Fibroblast of upper back skin (primary cell): ENCODE measurements at places on chromosomes 13 and 19.

DNA sequence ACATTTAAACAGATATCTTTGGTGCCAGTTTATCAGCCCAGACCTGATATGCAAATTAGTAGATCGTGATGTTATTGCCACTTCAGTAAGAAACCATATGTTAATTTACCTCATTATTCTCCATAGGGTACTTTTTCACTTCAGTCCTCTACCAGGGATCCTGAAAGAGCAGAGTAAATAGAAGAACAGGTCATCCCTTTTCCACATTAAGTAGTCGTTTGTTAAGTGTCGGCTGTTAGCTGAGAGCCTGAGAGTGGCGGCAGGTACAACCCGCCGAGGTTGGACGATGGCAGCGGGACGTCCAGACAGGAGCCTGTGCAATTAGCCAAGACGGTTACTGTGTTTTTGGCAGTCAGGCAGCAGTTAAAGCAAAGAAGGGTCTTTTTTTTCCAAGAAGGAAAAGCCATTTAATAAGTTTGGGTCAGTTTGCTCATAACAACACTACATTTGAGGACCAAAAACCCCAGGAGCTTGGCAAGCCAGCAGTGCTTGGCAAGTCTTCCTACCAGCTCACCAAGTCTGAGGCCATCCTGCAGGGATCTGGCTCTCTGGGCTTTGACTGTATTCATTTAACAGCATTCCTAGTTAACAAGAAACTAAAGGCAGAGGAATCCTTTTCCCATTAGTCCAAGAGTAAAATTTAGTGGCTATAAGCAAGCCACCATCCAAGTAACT lies 231.8 kb downstream of the SHISA2 start:
- no peak for DNase-seq

GRCh38 chr13:102903659-102904407 lies 58.0 kb downstream of the ERCC5 start:
- no peak for DNase-seq

DNA sequence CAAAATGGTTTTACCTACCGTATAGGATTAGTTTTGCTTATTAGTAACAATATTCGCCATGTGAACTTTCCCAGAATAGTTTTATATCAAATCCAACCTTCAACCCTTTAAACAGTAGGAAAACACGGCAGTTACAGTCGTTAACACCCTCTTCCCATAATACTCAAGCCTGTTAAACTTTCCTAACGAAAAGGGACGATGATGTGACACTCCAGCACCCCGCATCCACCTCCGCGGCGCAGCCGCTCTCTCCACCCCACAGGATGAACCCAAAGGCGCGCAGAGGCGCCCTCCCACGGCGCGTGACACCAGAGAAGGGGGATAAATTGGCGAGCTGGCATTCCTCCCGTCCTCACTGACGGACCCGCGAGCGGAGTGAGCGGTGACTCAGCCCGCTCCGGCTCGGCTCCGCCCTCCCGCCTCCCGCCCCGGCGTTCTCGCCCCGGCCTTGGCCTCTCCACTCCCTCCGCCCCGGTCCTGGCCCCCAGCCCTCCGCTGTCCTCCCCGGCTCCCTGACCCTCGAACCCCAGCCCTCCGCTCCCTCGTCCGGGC lies 665 bp downstream of the TUBGCP3 start:
- peak; percentile 89 for DNase-seq

DNA sequence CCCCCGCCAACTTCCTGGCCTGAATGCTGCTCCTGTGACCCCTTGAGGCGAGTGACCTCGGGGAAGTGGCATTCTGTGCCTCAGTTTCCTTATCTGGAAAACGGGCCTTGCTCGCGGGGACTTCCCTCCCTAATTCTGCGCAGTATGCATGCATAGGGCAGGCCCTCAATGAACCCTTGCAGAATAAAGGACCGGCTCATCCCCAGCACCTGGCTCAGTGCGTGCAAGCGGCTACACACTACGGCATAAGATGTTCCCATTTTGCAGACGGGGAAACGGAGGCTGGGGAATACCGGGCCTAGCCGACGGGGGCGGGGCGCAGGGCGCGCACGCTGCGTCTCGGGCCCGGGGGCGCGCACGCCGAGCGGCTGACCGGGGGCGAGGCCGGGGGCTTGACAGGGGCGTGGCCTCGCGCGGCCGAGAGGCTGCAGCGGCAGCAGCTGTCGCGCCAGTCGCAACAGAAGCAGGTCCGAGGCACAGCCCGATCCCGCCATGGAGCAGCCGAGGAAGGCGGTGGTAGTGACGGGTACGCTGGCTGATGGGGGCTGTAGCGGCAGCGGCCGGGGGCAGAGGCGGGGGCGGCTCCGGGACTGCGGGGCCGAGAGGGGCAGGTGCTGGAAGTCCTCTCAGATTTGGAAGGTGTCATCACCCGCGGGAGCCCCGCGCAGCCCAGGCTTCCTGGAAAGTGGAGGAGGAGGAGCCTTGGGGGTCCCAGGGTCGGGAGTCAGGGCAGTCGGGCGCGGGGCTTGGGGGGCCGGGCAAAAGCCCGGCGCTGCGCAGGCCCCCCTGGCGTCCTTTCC lies at the start of gene PGPEP1:
Gene PGPEP1, plus strand, starts transcription at position 409 of the 800 bp plus-strand sequence. Its CDS starts 84 bp downstream, at position 493.
- peak; percentile 48 for DNase-seq

GRCh38 chr13:45436332-45436731 lies 18.2 kb upstream of the SLC25A30 start:
- DNase-seq: no peak

DNA sequence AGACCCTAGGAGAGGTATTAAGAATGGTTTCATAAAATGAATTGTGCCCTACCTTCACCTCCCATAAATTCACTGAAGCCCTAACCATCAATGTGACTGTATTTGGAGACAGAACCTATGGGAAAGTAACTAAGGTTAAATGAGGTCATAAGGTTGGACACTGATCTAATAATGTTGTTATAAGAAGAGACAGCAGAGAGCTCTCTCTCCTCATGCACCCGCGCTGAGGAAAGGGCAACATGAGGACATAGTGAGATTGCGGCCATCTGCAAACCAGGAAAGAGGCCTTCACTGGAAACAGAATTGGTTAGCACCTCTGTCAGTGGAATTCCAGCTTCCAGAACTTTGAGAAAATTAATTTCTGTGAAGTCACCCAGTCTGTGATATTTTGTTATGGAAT lies 1396.1 kb upstream of the MIR17HG start:
- DNase-seq: peak; percentile 2

DNA sequence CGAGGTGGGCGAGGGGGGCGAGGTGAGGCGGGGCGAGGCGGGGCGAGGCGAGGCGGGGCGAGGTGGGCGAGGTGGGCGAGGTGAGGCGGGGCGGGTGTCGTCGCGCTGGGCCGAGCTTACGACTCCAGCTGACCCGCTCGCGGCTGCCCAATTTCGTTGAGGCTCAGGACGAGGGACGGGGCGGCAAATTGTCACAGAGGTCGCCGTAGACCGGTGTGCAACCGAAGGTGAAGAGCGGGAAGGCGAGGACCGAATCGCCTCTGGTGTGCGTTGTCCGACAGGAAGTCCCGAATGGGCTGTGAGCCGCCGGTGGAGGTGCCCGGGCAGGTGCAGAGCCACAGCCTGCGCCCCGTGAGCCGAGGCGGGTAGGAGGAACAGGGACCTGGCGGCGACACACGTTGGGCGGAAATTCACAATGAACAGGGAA lies at the start of gene LACC1:
Gene LACC1, plus strand, starts transcription at position 150 of the 427 bp plus-strand sequence. CDS start 1,082 bp downstream, outside the sequence.
- DNase-seq: no peak

DNA sequence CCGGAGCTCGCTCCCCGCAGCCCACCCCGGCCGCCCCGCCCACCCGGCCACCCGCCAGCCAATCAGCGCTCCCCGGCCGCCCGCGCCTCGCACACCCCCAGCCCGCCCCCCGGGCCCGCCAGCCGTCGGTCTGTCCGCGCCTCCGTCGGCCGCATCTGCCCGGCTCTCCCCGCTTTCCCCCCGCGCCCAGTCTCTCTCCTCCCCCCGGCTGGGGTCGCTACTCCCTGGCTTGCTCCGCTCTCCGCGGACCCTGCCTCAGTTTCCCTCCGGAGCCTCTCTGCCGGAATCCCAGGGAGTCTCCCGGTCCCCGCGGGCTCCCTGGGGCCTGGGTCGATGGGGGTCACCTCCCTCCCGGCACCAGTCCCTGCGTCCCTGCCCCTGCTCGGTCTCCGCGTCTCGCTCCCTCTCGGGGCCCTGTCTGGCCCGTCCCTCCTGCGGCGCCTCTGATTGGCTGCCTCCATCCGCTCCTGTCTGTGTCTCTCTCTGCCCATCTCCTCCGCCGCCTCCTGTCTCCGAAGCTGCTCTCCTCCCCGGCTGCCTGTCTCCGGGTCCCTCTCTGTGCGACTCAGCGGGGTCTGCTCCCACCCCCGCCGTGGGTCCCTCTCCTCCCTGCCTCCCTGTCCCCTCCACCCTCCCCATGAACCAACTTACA lies 484 bp downstream of the IL11 start:
- DNase-seq: peak; percentile 76

- DNase-seq: no peak
Measured at GRCh38 chr19:38492181-38492813, 58.8 kb downstream of the RYR1 start.

DNA sequence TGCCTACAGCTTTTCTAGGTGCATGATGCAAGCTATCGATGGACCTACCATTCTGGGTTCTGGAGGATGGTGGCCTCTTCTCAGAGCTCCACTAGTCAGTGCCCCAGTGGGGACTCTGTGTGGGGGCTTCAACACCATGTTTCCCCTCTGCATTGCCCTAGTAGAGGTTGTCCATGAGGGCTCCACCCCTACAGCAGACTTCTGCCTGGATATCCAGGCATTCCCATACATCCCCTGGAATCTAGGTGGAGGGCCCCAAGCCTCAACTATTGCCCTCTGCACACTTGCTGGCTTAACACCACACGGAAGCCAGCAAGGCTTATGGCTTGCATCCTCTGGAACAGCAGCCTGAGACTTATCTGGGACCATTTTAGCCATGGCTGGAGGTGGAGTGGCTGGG lies 1299.9 kb upstream of the MIR17HG start:
- DNase-seq: no peak
